ENCODE measurements at places on chromosomes 2 and 18.

DNA sequence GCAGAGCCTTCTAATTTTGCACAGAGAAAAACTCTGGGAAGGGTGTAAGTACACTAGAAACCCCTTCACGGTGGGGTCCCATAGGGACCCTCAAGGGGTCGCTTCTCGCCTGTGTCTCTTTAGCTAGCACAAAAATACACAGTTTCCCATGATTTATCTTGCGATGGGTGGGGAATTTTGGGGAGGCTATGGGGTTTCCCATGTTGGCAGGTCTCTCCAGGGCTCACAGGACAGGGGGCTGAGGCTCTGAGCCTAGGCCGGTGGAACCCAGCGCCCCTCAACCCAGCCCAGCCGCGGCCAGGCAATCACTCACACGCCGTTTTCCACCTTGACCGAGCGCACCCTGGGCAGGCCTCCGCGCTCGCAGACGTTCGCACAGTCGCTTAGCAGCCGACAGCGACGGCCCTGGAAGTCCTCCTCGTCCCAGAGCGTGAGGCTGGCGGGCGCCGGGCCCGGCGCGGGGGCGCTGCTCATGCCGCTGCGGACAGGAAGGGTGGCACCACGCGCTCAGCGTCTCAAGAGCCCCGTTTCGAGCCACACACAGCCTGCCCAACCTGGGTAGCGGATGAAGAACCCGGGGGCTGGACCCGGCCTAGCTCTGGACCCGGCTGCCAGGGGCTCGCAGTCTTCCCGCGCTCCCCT, 398 bp downstream of the CRYBA2 start:
- DNase-seq, result no peak

- no peak for DNase-seq
Observed at GRCh38 chr18:66548747-66549146, 55.1 kb downstream of the CDH19 start.

DNA sequence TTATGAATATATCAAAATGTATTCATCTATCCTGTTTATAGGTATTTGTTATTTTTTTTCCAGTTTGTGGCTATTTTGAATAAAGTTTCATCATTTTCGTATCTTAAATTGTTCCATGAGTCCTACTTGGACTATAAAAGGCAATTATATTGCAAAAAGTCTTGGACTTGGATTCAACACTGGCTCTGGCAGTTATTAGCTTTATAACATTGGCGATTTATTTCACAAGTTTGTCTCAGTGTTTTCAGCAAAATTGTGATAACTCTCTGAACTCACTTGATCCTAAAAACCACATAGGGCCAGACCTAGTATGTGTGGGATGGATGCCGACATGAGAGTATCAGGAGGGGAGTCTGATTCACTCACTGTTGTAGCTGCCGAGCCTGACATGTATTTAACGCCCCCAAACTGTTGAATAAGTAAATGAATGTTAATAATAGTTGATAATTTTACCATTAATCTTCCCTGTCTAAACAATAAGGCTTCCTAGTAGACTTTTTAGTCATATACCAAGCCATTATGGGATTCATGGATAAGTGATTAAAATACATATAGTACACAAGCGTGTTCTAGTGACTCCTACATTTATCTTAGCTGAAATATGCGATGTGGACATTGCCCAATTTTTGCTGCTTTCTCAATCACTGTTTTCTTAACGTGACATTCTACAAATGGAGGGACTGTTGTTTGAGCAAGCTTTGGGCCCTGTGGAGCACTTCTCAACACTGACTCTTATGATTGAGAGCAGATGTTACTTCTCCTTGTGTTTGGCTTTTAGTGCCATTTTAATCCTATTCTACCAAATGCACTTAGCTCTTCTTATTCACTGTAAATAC, 907.6 kb downstream of the EPHA4 start:
- DNase-seq, result no peak

DNA sequence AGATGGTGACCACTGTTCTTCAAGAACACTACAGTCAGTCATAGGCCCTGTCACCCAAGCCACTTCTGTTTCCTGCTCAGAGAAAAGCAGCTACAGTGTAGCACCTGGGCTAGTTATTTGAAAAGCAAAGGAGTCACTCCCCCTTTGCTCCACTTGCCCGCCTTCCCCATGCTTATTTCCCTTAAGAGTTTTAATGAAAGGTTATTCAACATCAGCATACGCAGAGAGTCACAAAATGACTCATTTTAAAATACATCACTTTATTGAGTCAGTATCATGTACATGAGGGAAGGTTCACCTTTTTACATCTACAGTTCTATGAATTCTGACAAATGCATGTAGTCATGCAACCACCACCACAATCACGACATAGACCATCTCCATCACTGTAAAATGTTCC, 71.3 kb downstream of the TNFRSF11A start:
- peak; percentile 32 for DNase-seq

- DNase-seq, result no peak
Observed at GRCh38 chr2:113298176-113298575, 19.5 kb upstream of the PAX8 start.

DNA sequence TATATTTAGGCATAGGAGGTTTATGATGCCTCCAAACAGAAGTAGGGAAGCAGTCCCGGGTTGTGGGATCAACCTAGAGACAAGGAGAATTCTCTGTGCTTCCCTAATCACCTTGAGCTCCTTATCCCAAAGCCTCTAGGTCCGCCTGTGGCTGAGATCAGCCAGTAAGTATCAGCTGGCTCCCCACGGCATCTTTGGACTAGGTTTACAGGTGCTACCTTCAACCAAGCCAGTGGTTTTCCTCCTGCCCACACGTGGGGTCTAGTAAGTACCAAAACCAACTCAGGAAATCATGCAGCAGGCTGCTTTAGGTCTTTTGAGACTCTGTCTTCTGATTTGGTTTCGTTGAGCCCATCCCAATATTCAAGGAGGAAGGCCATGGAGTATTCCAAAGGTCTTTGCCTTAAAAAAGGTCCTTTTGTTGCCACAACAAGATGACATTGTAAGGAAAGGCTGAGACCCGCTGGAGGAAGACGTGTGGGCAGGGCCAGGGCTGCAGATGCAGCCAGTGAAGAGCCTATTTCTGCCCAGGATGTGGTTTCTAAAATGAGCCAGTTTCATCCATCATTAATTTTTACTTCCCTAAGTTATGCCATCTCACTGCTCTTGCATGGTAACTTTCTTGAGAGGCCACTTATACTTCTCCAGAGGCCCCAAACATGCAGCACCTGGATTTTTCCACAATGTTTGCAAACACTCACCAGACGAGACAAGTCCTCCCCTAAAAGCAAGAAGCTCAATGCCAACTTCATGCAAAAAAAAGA, 248.7 kb downstream of the RNF152 start:
- no peak for DNase-seq

Measured in stimulated activated CD8-positive, alpha-beta memory T cell treated with anti-CD3 and anti-CD28 coated beads, Interleukin-4, amount 100 ng/mL, for 48 hours (primary cell).